Fibroblast of skin of left biceps (primary cell): ENCODE measurements at places on chromosomes 5 and 9.

DNA sequence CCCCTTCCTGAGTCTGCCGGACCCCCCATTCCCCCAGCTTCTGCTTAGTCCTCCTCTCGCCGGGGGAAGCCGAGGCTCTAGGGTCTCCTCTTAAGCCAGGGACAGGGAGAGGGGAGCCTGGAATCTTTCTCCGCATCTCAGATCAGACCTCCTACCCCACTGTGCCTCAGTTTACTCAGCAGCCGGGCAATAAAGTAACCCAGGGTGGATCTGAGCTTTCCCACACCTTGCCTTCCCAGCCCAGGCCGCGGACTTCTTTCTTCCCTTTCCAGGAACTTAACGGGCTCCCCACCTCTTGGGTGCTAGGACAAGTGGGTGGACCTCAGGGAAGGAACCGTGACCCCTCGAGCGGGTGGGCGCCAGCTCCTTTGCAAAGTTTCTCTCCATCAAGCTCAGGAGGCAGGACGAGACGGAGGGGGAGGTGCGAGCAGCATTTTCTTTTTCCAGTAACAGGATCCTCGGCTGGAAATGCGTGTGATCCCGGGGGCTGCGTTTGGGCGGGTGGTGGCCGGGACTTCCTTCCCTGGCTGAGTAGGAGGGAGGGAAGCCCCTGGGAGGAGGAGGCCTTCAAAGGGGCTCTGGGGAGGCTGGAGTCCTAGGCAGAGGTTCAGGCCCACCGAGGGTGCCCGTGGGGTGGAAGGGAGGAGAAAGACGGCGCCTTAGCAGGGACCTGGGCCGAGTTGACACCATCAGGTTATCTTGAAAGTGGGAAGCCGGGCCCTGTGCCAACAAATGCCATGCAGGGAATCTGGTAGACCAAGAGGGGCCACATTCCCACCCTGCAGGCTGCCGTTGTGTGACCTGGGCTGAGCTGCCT lies 795 bp downstream of the DAB2IP start:
- no peak for DNase-seq

DNA sequence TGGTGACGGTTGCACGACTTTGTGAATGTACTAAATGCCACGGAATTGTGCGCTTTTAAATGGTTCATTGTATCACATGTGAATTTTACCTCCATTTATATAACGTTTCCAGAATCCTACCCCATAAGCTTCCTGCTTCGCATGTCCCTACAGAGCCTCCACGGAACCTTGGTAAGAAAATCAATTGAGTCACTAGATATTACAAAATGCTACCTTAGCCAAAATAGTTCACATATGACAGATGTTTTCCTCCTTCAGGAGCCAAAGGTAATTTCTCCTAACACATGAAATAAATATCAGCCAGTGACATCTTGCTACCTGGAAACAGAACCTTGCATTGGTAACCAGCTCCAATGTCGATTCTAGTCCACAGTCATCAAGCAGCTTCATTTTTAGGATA lies 125.1 kb downstream of the TTLL11 start:
- DNase-seq: no peak

- DNase-seq: no peak
Observed at GRCh38 chr9:792331-793260, 48.9 kb upstream of the DMRT1 start.

DNA sequence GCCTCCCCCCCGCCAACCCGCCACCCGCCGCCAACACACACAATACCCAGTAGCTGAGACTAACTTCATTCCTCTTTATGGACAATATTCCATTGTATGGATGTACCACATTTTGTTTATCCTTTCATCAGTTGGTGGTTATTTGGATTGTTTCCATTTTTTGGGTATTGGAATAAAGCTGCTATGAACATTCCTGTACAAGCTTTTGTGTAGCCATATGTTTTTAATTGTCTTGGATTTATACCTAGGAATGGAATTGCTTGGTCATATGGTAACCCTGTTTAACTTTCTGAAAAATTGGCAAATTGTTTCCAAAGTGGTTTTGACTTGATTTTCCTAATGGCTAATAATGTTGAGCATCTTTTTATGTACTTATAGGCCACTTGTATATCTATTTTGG lies 4.9 kb upstream of the UBTD2 start:
- DNase-seq: no peak

DNA sequence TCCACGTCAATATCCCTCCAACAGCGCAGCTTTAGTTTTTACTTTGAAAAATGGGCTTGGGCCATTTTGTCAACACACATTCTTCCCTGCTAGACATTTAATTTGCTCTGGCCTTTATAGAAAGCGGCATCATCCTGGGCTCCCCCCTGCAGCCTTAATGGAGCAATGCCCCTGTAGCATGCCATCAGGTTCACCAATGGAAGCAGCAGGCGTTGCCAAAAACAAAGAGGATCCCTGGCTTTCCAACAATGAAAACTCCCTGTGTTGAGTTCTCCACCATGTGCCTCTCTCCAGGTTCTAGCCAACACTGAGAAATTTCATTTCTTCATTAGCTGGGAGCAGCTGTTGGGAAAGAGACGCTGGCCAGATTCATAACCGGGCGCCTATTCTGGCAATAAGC lies 139.5 kb downstream of the ZNF622 start:
- no peak for DNase-seq

GRCh38 chr9:91193087-91193657 lies 168.5 kb downstream of the AUH start:
- peak; percentile 92 for DNase-seq

GRCh38 chr5:139426203-139426885 lies 13.0 kb downstream of the DNAJC18 start:
- no peak for DNase-seq

DNA sequence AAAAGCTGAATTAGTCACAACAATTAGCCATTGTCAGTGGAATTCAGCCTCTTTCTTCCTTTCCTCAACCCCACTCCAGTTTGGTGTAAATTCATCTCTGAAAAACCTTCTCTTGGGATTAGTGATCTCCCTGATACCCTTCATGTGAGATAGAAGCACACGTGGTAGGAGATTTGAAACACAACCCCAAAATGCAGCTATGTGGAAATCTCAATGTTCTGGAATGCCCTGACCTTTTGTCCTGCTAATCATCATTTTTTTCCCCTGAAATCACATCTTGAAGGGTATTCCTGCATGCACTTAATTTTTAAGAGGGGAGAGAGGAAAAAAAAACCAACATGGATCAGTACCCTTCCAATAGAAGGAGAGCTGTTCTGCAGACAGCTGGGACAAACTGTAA lies 612.6 kb downstream of the EBF1 start:
- DNase-seq: no peak

DNA sequence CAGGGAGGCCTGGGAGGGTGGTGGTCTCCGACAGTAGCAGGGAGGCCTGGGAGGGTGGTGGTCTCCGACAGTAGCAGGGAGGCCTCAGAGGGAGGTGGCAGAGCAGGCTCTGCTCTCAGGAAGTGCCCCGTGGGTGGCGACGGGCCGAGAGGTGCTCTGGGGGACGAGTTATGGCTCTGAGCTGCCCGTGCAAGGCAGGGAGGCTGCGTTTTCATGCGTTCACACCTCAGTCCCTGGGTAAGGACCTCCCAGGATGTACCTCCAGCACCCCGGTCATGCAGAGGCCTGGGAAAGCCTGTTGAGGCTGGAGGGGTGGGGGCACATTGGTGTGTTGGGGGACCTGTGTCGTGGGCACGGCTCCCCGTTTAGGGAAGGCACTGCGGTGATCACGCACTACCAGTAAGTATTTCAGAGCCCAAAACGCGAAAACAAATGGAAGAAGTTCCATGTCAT lies 37.4 kb upstream of the CLPTM1L start:
- DNase-seq: no peak

GRCh38 chr9:72955126-72955455 lies 2.2 kb upstream of the ALDH1A1 start:
- no peak for DNase-seq

- no peak for DNase-seq
Observed at GRCh38 chr9:33211695-33212393, 28.1 kb upstream of the SPINK4 start.

GRCh38 chr5:35660451-35660850 lies 42.8 kb downstream of the SPEF2 start:
- DNase-seq: no peak

GRCh38 chr5:1460054-1460682 lies 14.9 kb upstream of the SLC6A3 start:
- DNase-seq: no peak

- no peak for DNase-seq
Observed at GRCh38 chr9:122406070-122406890, 35.5 kb downstream of the PTGS1 start.

- DNase-seq: no peak
Observed at GRCh38 chr5:3121813-3122212, 370.3 kb upstream of the IRX2 start.

- DNase-seq: no peak
Observed at GRCh38 chr5:103243665-103244064, 14.9 kb upstream of the MACIR start.

DNA sequence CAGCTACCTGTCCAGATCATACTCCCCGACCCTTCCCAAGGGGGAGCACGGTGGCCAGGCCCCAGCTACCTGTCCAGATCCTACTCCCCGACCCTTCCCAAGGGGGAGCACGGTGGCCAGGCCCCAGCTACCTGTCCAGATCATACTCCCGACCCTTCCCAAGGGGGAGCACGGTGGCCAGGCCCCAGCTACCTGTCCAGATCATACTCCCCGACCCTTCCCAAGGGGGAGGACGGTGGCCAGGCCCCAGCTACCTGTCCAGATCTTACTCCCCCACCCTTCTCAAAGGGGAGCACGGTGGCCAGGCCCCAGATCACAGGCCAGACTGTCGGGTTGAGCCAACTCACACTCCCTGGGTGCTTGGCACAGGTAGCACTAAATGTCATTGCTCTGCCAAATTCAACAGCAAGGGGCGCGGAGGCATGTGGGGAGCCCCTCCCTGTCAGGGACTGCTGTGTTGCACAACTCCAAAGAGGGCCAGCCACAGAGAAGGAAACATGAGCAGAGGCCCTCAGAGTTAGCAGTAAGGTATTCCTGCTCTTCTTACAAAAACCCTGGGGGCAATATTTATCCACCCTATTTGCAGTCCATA lies 136.9 kb downstream of the OLFM1 start:
- no peak for DNase-seq

DNA sequence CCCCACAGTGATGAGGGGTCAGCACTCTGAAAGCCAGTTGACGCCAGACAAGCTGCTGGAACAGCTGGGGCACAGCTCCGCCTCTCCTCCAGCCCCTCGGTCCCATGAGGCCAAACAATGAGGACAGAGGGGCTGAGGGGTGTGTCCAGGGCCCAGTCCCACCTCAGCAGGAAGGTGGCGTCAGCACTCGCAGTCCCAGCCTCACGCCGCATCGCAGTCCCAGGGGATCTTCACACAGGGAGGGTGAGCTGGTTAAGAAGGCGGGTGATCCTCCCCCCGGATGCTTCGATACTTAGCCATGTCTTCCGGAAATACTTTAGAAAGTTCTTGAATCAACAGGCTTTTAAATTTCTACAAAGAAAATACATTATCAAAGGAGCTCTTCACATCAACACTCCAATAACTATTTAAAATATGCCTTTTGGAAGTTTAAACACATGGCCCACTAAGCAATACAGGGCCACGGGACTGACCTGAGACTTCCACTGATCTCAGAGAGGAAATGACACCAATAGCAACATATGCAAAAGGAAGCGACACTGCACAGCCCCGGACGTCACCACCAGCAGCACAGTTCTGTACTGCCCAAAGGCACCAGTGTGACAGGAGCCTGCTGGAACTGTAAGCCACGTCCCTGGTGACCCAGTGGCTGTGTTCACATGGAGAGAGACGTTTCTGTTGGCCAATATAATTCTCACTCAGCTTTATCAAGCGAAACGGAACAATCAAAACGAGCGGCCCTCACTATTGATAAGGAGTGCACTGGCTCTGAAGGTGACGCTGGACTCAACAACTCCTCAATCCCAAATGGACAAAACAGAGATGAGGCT lies 5.9 kb downstream of the MED10 start:
- DNase-seq: no peak

DNA sequence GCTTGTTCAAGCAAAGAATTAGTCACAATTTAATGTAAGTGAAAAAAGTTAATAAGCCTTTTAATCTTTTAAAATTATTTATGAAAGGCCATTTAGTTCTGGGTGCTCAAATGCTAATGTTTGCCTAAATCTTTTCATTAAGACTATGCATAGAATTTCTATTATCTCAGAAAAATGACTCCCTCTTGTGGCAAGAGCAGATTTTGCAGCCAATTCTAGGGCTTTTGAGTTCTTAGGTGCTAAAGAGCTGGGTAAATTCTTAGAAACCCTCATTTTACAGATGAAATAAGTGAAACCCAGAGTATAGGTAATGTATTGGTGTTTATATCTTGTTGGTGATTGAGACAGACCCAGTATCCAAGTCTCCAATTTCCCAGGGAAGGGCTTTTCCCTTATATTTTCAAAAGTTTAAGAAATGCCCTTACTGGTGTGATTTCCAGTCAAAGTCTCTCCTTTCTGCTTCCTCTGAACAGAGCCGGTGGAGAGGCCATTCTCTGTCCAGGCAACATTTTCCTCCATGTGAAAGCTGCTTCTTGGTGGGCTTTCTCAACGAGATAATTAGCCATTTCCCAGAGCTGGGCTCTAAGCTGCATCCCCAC lies 24.1 kb upstream of the PCSK5 start:
- no peak for DNase-seq

- no peak for DNase-seq
Observed at GRCh38 chr9:33458444-33458843, 11.1 kb upstream of the AQP3 start.

DNA sequence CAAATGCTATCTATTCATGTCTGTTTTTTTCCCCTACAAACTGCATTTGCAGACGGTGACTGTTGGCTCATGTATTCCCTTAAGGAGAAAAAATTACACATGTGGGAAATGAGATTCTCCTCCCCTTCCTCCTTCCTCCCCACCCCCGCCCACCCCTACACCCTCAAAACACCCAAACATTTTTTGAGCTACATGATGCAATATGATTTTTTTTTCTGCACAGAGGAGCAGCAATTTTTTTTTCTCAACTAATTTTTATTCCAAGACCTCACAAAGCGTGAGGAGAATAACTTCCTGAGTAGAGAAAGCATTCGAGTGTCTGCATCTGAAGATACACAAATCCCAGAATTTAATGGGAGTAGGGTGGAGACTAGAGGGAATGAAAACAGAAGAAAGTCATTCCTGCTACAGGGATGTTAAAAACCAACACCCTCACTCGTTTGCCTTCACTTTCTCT lies 118.1 kb downstream of the PRDM6 start:
- DNase-seq: peak; percentile 85

DNA sequence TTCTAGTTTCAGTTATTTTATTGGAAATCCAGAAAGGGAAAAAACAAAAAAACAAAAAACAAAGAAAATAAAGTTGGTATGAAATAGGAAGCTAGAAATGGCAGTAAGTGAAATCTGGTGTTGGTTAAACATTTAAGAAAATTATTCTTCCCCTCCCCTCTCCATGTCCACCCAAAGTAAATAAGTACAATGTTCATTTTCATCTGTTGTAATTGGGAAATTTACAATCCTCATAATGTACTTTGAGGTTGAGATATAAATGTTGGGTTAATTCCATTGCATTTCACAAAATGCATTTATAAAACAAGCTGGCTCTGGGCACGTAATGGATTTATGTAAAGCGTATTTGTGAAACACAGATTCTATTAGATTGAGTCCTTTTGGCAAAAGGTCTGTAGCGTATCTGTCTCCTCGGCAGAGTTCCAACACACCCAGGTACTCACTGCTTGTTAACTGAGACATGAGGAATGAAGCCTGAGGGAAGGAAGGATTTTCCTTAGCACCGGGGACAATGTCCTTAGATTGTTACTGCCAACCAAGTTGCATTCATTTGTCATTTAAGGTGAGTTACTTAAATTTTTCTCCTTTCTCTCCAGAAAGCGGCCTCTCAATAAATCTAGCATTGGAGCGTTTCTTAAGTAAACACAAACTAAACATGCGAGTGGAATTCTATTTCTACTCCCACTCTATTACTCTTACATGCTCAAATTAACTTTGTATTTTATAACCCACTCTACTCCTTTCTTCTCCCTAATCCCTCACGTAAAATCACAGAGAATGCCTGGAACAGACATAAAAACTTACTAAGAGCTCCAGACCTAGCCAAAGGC lies 912.3 kb upstream of the WWC1 start:
- DNase-seq: no peak
